ENCODE measurements at places on chromosomes 5 and 9.

- no peak for DNase-seq
These were observed 10.8 kb downstream of the KLF4 start for GRCh38 chr9:107478805-107479204.

DNA sequence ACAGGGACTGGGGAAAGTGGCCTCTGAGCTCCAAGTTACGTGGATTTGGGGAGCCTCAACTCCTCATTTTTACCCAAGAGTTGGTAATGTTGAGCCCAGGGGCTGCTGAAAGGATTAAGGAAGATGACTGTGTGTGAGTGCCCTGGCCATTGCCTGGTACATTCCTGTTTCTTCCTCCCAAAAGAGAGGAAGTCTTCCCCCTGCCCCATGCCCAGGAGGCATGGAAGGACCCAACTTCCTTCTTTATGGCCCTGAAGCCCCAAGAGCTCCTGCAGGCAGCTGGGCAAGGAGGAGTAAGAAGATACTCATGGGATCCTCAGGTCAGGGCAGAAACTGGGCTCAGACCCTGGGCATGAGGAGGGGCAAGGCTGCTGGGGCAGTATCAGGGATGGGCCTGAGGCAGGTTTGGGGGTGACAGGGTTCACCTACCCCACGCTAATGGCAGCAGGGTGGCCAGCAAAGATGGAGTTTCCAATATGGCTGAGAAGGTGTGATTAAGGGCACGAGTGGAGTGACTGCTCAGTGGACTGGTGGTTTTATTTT, 118.3 kb upstream of the MVB12B start:
- no peak for DNase-seq

GRCh38 chr9:76876098-76876497, 29.8 kb downstream of the PRUNE2 start:
- DNase-seq: no peak

GRCh38 chr5:107370396-107370968, 300.3 kb downstream of the EFNA5 start:
- no peak for DNase-seq

DNA sequence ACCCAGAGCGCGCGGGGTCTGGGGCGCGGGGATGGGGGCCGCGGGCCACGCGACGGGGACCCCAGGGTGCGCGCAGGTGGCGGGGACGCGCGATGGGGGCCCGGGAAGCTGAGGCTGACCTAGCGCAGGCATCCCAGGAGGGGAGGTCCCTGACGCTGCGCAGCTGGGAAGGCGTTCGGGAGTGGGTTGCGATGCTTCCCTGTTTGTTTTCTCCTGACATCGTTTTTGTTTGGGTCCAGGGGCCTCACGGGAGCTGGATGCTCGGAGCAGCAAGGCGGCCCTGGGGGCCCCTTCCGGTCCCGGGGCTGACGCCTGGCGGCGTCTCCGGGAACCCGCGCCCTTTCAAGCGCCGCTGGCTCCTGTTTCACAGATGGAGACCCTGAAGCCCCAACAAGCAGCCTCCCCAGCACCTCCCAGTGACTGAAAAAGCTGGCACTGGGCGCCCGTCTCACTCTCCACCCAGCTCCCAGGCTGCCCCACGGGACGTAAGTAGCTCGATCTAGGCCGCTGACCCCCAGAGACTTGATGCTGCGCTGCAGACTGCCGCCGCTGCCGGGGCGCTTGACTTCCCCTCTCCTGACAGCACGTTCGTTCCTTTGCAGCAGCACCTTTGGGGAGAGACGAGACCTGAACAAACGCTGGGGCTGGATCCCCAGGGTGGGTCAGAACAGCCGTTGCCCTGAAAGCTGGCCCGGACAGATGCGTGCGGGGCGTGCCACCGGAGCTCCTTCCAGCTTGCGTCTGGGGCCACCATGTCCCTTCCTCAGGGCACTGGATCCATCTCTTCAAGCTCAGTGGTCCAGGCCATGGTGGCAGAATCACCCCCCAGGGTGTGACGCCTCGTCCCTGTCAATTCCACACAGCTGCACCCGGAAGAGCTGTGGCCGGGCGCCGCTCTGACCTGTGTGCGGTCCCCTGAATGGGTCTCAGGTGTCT, 593 bp downstream of the BRD3OS start:
- peak; percentile 55 for DNase-seq

GRCh38 chr9:121735065-121735792, 83.8 kb downstream of the DAB2IP start:
- DNase-seq: no peak

DNA sequence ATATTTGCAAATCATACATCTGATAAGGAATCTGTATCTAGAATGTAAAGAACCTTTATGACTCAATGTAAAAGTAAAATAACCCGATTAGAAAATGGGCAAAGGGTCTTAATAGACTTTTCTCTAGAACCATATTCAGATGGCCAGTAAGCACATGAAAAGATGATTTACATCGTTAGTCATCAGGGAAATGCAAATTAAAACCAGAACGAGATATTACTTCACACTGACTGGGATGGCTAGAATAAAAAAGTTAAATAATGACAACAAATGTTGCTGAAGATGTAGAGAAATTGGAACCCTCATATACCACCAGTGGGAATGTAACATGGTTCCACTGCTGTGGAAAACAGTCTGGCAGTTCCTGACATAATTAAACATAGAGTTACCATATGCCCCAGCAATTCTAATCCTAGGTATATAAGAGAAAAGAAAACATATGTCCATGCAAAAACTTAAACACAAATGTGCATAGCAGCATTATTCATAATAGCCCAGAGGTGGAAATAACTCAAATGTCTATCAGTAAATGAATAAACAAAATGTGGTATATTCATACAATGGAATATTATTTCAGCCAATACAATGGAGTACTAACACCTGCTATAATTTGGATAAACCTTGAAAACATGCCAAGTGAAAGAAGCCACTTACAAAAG, 100.4 kb upstream of the MAMDC2 start:
- DNase-seq: peak; percentile 32

- no peak for DNase-seq
These were observed 145.3 kb downstream of the SNCAIP start for GRCh38 chr5:122457178-122457826.

DNA sequence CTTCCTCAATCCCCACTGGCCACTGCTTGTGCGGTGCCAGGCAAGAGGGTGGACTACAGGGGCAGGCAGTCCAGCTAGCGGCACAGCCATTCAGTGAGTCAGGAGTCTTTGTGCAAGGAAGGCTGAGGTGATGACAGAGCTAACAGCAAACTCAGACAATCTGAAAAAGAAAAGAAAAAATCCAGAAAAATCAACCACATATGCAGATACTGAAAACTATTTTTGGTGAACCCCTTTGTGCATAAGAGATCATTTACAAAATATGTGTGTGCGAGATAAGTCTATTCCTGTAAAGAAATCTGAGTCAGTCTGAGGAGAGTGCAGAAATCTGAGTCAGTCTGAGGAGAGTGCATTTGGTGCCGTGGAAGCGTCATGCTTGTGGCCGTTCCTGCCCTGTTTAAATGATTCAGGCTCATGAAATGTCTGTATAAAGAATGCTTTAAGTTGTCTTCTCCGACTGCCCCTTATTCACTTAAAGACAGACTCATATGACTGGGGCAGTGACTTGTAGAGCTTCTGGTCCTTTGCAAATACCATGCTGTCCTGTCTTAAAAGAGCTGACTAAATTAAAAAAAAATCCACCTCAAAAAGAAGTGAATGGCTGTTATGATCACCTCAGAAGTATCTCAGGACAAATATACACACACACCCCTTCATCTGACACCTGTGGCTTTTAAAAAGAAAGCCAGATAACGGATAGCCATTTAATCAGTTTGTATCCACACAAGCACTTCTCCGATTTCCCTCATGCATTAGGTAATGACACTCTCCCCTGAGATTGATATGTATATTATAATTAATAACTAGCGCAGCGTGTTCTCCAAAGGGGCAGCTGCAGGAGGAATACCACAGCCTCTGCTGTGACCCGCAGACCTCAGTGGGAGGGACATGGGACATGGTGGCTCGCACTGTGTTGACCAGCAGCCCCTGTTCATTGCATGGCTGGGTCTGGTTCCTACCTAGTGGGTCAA, 47.3 kb downstream of the TRIO start:
- no peak for DNase-seq

GRCh38 chr5:136605638-136606037, 240.3 kb upstream of the TRPC7 start:
- no peak for DNase-seq

GRCh38 chr9:106864373-106865143, 1.6 kb downstream of the ZNF462 start:
- peak; percentile 38 for DNase-seq

GRCh38 chr5:2748179-2748860, 3.2 kb downstream of the IRX2 start:
- DNase-seq: no peak

DNA sequence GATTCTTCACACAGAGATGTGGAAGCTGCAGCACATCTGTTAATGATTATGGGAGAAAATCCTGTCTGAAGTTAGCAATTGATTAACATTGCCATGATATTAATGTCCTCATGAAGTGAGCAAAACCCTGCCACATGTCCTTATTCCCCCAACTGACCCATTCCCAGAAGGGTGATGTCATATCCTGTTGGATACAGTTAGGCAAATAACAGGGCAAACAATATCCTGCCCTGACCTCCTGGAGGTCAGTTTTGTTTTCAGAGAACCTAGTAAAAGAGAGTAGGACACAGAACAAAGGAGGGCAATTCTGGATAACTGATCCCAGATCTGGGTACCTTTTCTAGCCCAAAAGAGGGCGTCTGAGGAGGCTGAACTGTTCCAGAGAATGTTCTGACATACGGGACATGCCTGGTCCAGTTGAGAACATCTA, 11.0 kb downstream of the ABLIM3 start:
- no peak for DNase-seq

GRCh38 chr5:41334758-41335157, 121.4 kb upstream of the C6 start:
- no peak for DNase-seq

GRCh38 chr5:173228639-173229381, 6.2 kb downstream of the NKX2-5 start:
- DNase-seq: no peak

DNA sequence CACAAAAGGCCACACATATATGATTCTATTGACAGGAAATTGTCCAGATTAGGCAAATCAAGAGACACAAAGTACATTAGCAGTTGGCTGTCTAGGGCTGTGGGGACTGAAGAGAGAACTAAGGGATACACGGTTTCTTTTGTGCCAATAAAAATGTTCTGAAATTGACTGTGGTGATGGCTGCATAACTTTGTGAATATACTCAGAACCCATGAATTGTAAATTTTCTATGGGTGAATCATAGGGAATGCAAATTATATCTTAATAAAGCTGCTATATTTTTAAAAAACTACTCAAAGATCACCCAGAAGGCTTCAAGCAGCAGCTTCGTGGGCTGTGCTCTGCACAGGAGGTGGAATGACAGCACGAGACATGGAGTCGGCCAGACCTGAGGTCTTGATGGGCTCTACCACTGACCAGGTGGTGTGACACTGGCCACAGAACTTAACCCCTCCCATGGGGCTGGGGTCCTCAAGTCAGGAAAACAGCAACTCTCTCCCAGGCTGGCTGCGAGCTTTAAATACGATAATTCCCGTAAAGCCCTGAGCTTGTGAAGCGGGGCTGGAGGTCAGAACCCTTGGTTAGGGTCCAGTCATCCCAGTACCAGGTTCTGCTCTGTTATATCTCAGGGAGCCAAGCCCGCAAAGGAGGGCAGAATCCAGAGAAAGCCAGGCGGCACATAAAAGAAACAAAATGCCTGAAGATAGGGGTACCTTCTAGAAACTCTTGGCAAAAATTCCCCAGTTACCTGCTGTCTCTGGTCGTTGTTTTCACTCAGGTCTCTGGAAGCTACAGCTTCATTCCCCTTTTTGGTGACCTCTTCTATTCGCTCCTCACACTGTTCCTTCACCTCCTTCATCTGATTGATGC, 59.1 kb downstream of the GOLM1 start:
- DNase-seq: no peak

DNA sequence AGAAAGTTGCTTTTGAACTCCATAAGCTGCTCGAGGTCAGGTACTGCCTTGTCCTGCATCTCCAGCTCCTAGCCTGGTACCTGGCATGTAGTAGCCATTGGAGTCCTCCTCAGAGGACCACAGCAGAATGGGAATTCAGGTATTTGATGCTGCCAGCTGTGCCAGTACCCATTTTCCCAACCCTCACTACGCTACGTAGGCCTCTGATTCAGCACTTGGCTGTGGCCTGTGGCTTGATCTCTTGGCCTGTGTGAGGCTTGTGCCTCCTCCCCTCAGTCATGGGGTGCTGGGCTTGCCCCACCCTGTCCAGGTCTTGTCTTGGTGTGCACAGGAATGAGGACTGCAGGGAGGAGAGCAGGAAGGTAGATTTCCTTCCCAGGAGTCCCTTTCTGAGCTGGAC, 11.8 kb downstream of the OTULIN start:
- no peak for DNase-seq

DNA sequence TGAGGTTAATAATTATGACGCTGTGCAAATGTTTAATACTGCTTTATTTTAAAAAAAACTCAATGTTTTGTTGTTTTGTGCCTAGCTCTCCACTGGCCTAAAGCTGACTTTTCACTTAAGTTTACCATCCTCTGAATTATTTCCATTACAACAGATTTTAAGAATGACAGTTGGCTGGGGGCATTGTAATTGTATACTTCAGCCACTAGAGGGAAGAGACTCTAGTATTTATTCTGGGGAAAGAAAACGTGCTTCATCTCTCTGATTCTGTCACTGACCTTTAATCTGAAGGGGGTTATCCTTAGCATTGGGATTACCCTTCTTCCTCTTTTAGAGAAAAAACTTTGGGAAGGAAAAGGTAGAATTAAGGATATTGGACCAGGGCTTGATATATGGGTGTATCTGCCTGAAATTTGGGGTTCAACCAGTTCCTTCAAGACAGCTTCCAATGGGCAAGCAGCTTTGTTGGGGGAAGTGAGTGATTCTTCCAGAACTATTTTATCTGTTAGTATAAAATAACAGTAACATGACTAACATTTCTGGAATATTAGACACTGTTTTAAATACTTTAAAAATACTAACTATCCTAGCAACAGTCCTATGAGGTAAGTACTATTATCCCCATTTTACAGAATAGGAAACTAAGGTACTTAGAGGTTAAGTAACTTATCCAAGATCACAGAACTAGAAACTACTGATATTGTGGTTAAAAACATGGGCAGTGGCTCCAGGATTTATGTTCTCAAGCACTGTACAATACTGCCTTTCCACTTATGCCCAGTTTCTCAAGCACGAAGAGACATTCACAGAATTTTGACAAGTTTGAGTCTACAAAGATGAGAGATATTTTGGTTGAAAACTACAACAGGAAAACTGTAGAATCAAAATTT, 208.4 kb downstream of the CD180 start:
- DNase-seq: peak; percentile 20

- DNase-seq: no peak
These were observed 180.7 kb downstream of the KDM4C start for GRCh38 chr9:6938447-6938846.

GRCh38 chr5:173542964-173543363, 73.5 kb downstream of the BOD1 start:
- DNase-seq: no peak

DNA sequence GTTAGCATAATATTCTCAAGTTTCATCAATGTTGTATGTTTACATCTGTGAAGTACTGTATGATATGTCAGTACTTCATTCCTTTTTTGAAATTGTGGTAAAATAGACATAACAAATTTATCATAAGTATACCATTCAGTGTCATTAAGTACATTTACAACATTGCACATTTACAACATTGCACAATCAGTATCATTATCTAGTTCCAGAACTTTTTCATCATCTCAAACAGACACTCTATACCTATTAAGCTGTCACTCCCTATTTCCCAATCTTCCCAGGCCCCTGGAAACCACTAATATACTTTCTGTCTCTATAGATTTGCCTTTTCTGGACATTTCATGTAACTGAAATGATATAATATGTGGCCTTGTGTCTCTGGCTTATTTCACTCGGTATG, 75.1 kb upstream of the ATG10 start:
- DNase-seq: no peak

Measured in NCI-H345 (cell line).